ENCODE measurements at places on chromosomes 3 and 15. TPM values are rescaled to one million over a fixed set of nuclear protein-coding genes. Genes with fewer than 3 reads are reported as not detected.
A peak's percentile ranks its signal among the peaks of the same experiment; 100 is the strongest.

Gene ZNF80
- total RNA-seq: not detected

DNA sequence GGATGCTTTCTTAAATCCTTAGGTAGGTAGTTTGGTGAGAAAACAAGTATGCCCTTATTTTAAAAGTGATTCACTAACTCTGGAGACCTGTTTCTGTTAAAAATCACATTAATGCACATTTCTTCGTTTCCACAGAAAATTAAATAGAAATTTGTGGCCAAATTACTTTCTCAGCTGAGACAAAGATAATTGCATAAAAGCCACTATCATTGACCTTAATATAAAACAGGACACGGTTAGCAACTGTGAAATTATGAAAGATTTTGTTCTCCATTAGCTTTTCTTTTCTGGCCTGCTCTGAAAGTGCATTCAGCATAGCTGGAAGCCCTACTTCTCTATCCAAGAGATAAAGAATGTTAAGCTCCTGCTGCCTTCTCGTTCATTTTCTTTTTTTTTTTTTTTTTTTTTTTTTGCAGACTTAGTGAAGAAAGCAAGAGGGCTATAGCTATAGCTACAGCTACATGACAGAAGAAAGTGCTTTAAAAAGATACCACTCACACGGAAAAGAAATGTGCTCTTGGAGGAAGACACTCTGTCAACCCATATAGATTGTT lies 576.9 kb downstream of the OTOL1 start:
- H3K36me3 ChIP-seq: no peaks in the 10 kb centered on the region
- H3K4me1 ChIP-seq: no peaks in the 10 kb centered on the region
- no peak overlapping the region for H3K27ac ChIP-seq
- no peak overlapping the region for H3K4me3 ChIP-seq
- no peaks in the 10 kb centered on the region for H3K27me3 ChIP-seq
- DNase-seq: no peak

DNA sequence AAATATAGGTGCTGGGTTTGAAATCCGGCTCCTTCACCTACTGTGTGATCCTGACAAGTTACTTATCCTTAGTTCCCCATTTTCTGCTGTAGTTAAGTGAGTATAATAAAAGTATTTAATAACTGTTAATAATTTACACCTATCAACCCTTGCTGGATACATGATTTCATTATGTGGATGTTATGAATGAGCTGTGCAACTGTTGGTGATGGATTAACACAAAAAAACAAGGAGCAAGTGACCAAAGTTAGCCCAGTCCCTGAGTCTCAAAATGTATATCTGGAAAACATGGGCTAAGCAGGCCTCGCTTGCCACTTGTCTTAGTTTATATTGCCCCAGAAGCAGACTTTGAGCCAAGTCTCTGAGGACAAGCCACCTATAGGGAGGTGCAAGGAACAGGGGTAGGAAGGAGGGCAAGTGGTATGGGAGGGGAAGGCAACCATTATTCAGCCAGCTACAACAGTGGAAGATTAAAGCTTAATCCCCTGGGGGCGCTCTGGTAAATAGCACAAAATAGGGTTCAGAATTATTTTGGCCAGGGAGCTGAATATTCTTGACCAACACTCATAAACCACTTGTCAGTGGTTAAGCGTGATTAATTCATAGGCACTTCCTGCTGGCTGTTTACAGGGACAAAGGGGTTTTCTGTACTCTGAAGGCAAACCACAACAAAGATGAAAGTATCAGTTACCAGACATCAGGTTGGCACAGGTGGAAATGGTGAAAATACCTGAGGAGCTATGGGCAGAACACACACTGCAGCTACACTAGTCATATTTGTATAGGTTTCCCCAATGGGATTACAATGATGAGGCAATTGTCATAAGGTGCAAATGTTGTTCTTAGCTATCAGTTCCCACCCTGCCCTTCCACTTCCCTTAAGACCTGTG lies 76.2 kb downstream of the TRIM42 start:
- peaks cover 14% of the 10 kb centered on the region for H3K27me3 ChIP-seq
- H3K27ac ChIP-seq: no peak overlapping the region
- H3K4me3 ChIP-seq: no peak overlapping the region

Gene APBA2
- total RNA-seq: not detected

DNA sequence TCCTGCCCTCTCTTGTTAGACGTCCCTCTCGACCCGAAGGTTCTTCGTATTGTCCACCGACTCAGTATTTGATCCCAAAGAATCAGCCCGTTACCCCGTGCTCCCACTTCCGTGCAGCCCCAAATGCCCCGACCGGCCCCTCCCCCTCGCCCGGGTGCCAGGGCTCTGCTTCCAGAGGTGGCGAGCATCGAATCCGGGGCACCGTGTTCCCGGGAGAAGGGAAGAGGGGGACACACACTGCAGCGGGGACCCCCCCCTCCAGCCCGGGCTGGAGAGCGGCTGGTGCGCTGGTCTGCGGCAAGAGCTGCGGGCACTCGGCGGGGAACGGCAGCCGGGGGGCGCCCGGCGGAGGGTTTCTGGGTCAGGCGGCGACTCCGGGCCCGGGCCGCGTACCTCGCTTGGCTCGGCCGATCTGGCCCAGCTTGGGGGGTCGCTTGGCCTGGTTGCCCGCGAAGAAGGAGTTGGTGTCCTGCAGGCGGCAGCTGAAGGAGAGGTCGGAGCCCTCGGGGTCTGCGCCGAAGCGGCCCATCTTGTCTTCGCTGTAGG lies 556 bp downstream of the CAMK2N2 start:
- no peak for DNase-seq
- peak overlapping the region; percentile 93 for H3K4me3 ChIP-seq
- H3K27ac ChIP-seq: no peak overlapping the region
- no peaks in the 10 kb centered on the region for H3K36me3 ChIP-seq
- peaks cover 15% of the 10 kb centered on the region for H3K4me1 ChIP-seq

GRCh38 chr3:150763841-150764483 lies 993 bp upstream of the SIAH2 start:
- H3K36me3 ChIP-seq: 0 out of 2 replicates have a peak, but pooled peaks cover 13% of the 10 kb centered on the region
- peak overlapping the region; percentile 84 for H3K27ac ChIP-seq
- peaks cover 53% of the 10 kb centered on the region for H3K4me1 ChIP-seq
- peak overlapping the region; percentile 69 for H3K4me3 ChIP-seq
- H3K27me3 ChIP-seq: no peaks in the 10 kb centered on the region
- peak; percentile 69 for DNase-seq

- no peaks in the 10 kb centered on the region for H3K4me1 ChIP-seq
- H3K36me3 ChIP-seq: no peaks in the 10 kb centered on the region
- H3K27ac ChIP-seq: no peak overlapping the region
- H3K4me3 ChIP-seq: no peak overlapping the region
- no peak for DNase-seq
Observed at GRCh38 chr3:100834332-100834731, 125.0 kb downstream of the TFG start.

Gene ASB14
- total RNA-seq: not detected

DNA sequence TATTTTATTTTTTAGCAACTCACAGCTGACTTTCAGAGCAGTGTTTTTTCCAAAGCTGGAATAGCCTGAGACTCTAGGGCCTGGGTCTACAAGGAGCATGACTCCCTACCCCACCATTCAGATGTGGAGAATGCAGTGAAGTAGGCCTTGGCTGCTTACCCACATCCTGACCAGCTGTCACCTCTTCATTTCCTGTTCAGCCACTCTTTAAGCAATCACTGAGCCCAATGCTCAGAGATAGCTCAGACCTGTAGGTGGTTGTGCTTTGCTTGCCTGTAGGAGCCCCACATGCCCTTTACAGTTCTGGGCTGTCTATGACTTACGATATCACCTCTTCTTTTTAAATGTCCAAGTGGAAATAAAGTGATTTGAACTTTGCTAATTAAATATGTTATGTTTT lies 148.1 kb downstream of the NEK11 start:
- H3K27ac ChIP-seq: no peak overlapping the region
- no peaks in the 10 kb centered on the region for H3K27me3 ChIP-seq
- no peaks in the 10 kb centered on the region for H3K36me3 ChIP-seq
- no peaks in the 10 kb centered on the region for H3K4me1 ChIP-seq

Gene LRRC31
- total RNA-seq: not detected

DNA sequence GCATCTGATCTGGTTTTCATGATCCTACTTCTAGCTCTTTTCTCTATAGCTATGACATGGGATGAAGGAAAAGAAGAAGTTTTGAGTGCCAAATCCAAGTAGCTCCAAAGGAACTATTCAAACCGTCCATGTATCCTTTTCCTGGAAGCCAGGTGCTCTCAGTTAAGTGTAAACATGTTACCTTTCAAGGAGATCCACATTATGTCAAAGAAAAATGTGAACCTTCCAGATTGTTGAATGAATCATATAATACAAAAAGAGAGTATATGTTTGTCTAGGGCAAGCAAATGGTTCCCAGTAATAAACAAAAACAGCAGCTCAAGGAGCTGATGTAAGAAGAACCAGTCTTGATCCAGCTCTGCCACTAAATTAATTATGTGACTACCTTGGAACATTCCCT lies 534.9 kb downstream of the MAGI1 start:
- peaks cover 12% of the 10 kb centered on the region for H3K4me1 ChIP-seq
- no peak overlapping the region for H3K27ac ChIP-seq
- no peak for DNase-seq
- no peak overlapping the region for H3K4me3 ChIP-seq

DNA sequence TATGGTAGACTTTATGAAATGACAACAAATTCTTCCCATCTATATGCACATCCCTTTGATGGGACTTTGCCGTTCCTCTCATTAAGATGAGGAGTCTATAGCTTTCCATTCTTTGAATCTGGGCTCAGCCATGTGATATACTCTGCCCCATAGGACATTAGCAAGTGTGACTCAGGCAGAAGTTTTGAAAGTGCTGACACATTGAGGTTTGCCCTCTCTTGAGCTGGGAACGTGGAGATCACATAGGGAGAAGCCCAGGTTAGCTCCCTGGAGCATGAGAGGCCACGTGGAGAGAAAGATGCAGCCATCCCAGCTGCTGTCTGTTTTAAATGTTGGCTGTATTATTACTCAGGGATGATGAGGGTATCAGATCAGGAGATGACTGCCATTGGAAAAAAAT lies 67.7 kb upstream of the OXTR start:
- no peak overlapping the region for H3K27ac ChIP-seq
- H3K4me3 ChIP-seq: no peak overlapping the region
- no peak for DNase-seq
- H3K36me3 ChIP-seq: no peaks in the 10 kb centered on the region
- no peaks in the 10 kb centered on the region for H3K27me3 ChIP-seq

DNA sequence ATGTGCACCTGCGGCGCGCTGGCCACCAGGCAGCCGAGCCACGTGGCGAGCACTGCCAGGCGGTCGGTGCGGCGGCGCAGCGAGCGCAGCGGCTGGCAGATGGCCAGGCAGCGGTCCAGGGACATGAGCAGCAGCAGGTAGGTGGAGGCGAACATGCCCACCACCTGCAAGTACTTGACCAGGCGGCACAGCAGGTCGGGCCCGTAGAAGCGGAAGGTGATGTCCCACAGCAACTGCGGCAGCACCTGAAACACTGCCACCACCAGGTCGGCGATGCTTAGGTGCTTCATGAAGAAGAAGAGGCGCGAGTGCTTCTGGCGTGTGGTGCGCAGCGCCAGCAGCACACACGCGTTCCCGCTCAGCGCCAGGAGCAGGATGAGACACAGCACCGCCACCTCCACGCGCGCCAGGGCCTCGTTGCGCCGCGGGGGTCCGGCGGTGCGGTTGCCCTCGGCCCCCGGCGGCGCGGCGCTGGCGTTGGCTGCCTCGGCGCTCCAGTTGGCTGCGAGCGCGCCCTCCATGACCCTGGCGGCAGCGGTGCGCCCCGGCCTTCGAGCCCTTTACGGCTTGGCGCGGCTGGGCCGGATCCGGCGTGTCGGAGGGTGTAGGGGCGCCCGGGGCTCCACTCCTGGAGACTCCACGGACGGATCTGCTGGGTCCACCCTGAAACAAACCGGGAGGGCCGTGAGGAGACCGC lies 1.6 kb downstream of the OXTR start:
- peaks cover 9% of the 10 kb centered on the region for H3K4me1 ChIP-seq
- DNase-seq: peak; percentile 37
- H3K27me3 ChIP-seq: no peaks in the 10 kb centered on the region
- H3K27ac ChIP-seq: no peak overlapping the region

- no peak overlapping the region for H3K27ac ChIP-seq
- no peaks in the 10 kb centered on the region for H3K27me3 ChIP-seq
- H3K4me1 ChIP-seq: no peaks in the 10 kb centered on the region
- no peaks in the 10 kb centered on the region for H3K36me3 ChIP-seq
- H3K4me3 ChIP-seq: no peak overlapping the region
Observed at GRCh38 chr3:103991461-103992115, 1375.1 kb upstream of the ALCAM start.

Gene EFHB
- total RNA-seq: 1.5 TPM

- no peak for DNase-seq
- H3K27me3 ChIP-seq: no peaks in the 10 kb centered on the region
- H3K27ac ChIP-seq: no peak overlapping the region
- H3K4me3 ChIP-seq: no peak overlapping the region
Observed at GRCh38 chr3:31165399-31165860, 271.0 kb upstream of the GADL1 start.

DNA sequence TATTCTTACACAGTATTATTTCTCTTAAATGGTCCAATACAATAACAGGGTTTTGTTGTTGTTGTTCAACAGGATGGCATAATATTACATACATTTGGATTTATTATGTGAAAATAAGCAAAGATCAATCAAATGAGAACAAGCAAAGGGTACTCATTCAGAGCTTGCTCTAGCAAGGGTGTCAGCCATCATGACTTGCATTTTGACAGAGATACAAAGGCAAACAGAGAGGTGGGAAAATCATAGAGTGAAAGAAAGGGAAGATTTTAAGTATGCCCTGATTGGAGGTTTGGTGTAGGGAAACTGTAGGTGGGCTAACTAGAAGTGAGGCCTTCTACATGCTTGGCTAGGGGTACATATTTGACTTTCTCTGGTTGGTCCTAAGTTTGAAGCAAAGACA lies 109.1 kb upstream of the BCHE start:
- no peaks in the 10 kb centered on the region for H3K36me3 ChIP-seq
- no peak for DNase-seq
- no peak overlapping the region for H3K4me3 ChIP-seq
- no peaks in the 10 kb centered on the region for H3K4me1 ChIP-seq
- no peak overlapping the region for H3K27ac ChIP-seq

- H3K27me3 ChIP-seq: peaks cover 4% of the 10 kb centered on the region
- H3K36me3 ChIP-seq: no peaks in the 10 kb centered on the region
- no peak for DNase-seq
- H3K4me3 ChIP-seq: no peak overlapping the region
Observed at GRCh38 chr15:73328981-73329380, 39.8 kb downstream of the HCN4 start.

- no peak overlapping the region for H3K27ac ChIP-seq
- no peaks in the 10 kb centered on the region for H3K36me3 ChIP-seq
- H3K4me1 ChIP-seq: no peaks in the 10 kb centered on the region
Observed at GRCh38 chr3:29777869-29778268, 497.0 kb downstream of the RBMS3 start.

Gene CCK
- total RNA-seq: 2.7 TPM

DNA sequence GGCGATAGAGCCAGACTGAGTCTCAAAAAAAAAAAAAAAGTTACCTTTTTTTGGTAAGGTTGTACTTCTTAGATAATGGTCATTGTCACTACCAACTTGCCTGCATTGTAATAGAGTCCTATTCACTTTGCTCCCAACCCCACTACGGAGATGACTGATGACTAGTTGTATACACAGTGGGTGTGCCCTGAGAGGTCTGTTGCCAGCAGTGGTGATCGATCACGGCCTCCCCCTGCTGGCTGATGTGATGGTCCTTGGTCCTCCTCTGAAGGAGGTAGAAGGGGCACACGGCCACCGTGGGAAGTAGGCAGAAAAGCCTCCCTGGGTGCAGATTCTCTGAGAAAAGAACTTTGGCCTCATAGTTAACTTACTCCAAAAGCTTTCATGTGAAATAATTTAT lies 10.7 kb downstream of the GCNT3 start:
- no peaks in the 10 kb centered on the region for H3K4me1 ChIP-seq
- peak; percentile 45 for DNase-seq
- H3K36me3 ChIP-seq: no peaks in the 10 kb centered on the region
- no peak overlapping the region for H3K4me3 ChIP-seq
- no peaks in the 10 kb centered on the region for H3K27me3 ChIP-seq
- no peak overlapping the region for H3K27ac ChIP-seq
